Keratinocyte (primary cell): ENCODE measurements at places on chromosomes 12 and 14.

DNA sequence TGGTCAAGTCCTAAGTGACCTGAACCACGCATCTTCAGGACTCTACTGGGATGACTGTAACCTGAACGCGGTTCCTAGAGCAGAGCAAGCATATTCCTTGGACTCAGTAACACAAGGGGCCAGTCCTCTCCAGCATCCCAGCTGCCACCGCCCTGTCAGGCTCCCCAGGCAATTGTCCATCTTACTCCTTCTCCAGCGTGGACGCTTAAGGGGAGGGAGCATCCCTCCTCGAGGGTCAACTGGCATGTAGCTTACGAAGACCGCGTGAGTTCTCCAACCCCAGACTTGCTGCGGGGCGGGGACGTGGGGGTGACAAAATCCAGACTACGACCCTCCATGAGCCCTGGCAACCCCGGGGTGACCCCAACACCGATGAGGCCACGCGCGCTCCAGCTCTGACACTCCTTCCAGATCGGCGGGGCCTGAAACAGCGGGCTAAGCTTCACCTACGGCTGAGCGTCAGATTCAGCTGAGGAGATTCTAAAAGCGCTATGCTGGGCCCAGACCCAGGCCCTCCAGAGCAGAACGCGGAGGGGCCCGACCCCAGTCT lies 846 bp upstream of the MTHFD1 start:
- H3K36me3 ChIP-seq: peaks cover 14% of the 10 kb centered on the region
- peaks cover 14% of the 10 kb centered on the region for H3K4me1 ChIP-seq
- no peaks in the 10 kb centered on the region for H3K27me3 ChIP-seq

GRCh38 chr14:73663548-73664212 lies 18.9 kb downstream of the DNAL1 start:
- H3K4me1 ChIP-seq: peaks cover 7% of the 10 kb centered on the region
- H3K27me3 ChIP-seq: no peaks in the 10 kb centered on the region
- no peak for DNase-seq
- H3K36me3 ChIP-seq: no peaks in the 10 kb centered on the region
- no peak overlapping the region for H3K27ac ChIP-seq

- no peaks in the 10 kb centered on the region for H3K27me3 ChIP-seq
- no peaks in the 10 kb centered on the region for H3K4me1 ChIP-seq
- no peak for DNase-seq
- H3K27ac ChIP-seq: no peak overlapping the region
Measured at GRCh38 chr12:109951751-109952150, 44.4 kb downstream of the GIT2 start.

- DNase-seq: no peak
- H3K4me1 ChIP-seq: peaks cover 45% of the 10 kb centered on the region
- H3K4me3 ChIP-seq: no peak overlapping the region
- H3K36me3 ChIP-seq: no peaks in the 10 kb centered on the region
- H3K27ac ChIP-seq: peak overlapping the region; percentile 99
- H3K27me3 ChIP-seq: no peaks in the 10 kb centered on the region
Measured at GRCh38 chr14:104680056-104680805, 9.2 kb upstream of the INF2 start.

DNA sequence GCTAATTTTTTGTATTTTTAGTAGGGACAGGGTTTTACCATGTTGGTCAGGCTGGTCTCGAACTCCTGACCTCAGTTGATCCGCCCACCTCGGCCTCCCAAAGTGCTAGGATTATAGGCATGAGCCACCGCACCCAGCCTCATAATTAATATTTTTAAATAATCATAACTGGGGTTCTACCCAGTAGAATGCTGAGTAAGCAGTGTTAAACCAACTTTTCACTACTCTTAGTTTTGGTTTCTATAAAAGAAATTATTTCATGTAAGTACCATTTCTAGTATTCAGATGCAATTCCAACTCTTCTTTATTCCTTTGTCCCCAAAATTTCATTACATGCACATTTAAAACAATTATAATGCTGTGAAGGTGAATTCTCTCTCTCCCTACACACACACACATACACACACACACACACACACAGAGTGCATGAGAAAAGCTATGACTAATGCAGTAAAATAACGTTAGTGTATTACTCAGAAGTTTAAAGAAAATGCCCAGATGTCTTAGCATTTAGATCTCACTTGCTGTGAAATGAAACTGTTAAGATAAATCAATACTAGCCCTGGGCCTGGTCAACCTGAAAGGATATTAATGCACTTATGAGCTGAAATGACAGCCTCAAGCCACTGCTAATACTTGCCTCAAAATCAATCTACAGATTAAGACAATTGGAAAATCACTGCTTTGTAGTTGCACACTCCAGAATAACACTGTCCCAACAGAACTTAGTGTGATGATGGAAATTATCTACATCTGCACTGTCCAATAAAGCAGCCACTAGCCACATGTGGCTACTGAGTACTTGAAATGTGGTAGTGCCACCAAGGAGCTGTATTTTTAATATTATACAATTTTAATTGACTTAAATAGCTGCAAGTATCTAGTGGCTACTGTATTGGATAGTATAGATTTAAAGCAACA lies 36.0 kb downstream of the PTPN21 start:
- H3K36me3 ChIP-seq: no peaks in the 10 kb centered on the region
- H3K4me1 ChIP-seq: peaks cover 4% of the 10 kb centered on the region
- no peak overlapping the region for H3K4me3 ChIP-seq
- H3K27ac ChIP-seq: no peak overlapping the region
- H3K27me3 ChIP-seq: no peaks in the 10 kb centered on the region

DNA sequence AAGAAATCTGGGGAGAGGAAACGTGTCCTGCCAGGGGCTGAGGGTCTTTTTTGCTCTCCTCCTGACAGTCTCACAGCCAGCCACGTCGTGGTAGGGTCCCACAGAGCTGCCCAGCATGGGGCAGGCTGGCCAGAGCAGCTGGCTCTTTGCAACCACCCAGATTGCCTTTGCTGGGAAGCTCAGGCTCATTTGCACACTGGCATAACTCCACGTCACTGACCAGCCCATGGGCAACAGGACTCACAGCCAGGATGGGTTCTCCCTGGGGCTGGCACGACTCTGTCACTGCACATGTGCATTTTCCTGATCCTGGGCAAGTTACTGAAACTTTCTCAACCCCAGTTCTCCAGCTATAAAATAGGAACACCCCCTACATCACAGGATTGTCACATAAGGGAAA lies 242.2 kb downstream of the DPF3 start:
- no peak for DNase-seq
- H3K27me3 ChIP-seq: no peaks in the 10 kb centered on the region
- no peak overlapping the region for H3K27ac ChIP-seq
